Natural killer cell (primary cell): ENCODE measurements at places on chromosomes 16 and 17. TPM values are rescaled to one million over a fixed set of nuclear protein-coding genes. Genes with fewer than 3 reads are reported as not detected.
A peak's percentile ranks its signal among the peaks of the same experiment; 100 is the strongest.

DNA sequence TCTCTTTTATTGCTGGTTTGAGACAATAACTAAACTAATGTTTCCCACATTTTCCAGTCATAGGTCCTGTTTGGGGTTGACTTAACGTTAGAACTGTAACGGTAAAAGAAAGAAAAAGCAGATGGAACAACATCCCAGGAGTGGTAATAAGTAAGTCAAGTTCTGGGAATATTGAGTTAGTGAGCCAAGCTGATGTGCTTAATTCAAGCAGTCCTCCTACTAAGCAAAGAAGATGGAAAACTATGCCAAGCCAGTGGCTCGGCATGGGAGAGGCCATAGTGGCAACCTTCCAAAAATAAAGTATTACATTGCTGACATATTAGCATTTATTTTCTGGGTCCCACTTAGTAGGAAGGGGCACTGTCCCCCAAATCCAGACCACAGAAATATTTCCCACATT, 161.7 kb upstream of the CDH5 start:
- H3K4me1 ChIP-seq: no peaks in the 10 kb centered on the region
- H3K4me3 ChIP-seq: no peak overlapping the region
- H3K27ac ChIP-seq: no peak overlapping the region
- H3K36me3 ChIP-seq: no peaks in the 10 kb centered on the region
- H3K27me3 ChIP-seq: no peaks in the 10 kb centered on the region
- DNase-seq: no peak

Gene ASPA
- total RNA-seq: not detected

- no peak overlapping the region for H3K4me3 ChIP-seq
- H3K36me3 ChIP-seq: no peaks in the 10 kb centered on the region
- DNase-seq: no peak
- H3K27me3 ChIP-seq: no peaks in the 10 kb centered on the region
- no peak overlapping the region for H3K27ac ChIP-seq
Measured at GRCh38 chr17:33732116-33732515, 439.0 kb upstream of the ASIC2 start.

Gene EVI2A
- total RNA-seq: 20.9 TPM

- H3K4me3 ChIP-seq: peak within 1 kb of the TSS; percentile 42
- H3K27ac ChIP-seq: no peak within 1 kb of the TSS
- no peaks in the 10 kb centered on the region for H3K27me3 ChIP-seq
- H3K4me1 ChIP-seq: peaks cover 32% of the 10 kb centered on the region
Measured at GRCh38 chr16:641326-642188, at the start of gene MCRIP2. Gene MCRIP2 (plus strand): TSS chr16:641828. CDS start chr16:641992, 164 bp downstream.

- H3K4me1 ChIP-seq: no peaks in the 10 kb centered on the region
- H3K36me3 ChIP-seq: no peaks in the 10 kb centered on the region
- no peak overlapping the region for H3K4me3 ChIP-seq
- no peak for DNase-seq
Measured at GRCh38 chr17:13538841-13539411, 62.8 kb downstream of the HS3ST3A1 start.

GRCh38 chr17:3447625-3448024, 14.0 kb upstream of the OR1E2 start:
- H3K36me3 ChIP-seq: no peaks in the 10 kb centered on the region
- no peak overlapping the region for H3K4me3 ChIP-seq
- peaks cover 8% of the 10 kb centered on the region for H3K27me3 ChIP-seq
- DNase-seq: peak; percentile 7
- no peak overlapping the region for H3K27ac ChIP-seq

DNA sequence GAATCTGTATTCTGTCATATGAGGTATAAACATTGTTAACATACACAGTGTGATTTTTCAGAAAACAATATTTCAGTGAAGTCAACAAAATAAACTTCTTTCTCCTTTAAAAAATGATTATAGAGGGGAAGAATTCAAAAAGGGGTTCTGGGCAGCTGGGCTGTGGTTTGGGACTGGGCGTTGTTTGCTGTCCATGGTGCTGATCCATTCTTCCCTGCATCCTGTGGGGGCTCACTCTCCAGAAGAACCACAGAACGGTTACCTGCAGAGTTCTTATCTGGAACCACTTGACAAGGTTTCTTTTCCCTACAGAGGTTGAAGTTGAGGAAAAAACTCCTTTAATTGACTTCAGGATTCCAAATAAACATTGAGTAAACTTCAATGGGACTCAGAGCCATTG, 1091.0 kb downstream of the CDH8 start:
- no peaks in the 10 kb centered on the region for H3K27me3 ChIP-seq
- no peak for DNase-seq
- no peaks in the 10 kb centered on the region for H3K36me3 ChIP-seq
- H3K27ac ChIP-seq: no peak overlapping the region
- no peaks in the 10 kb centered on the region for H3K4me1 ChIP-seq
- no peak overlapping the region for H3K4me3 ChIP-seq

DNA sequence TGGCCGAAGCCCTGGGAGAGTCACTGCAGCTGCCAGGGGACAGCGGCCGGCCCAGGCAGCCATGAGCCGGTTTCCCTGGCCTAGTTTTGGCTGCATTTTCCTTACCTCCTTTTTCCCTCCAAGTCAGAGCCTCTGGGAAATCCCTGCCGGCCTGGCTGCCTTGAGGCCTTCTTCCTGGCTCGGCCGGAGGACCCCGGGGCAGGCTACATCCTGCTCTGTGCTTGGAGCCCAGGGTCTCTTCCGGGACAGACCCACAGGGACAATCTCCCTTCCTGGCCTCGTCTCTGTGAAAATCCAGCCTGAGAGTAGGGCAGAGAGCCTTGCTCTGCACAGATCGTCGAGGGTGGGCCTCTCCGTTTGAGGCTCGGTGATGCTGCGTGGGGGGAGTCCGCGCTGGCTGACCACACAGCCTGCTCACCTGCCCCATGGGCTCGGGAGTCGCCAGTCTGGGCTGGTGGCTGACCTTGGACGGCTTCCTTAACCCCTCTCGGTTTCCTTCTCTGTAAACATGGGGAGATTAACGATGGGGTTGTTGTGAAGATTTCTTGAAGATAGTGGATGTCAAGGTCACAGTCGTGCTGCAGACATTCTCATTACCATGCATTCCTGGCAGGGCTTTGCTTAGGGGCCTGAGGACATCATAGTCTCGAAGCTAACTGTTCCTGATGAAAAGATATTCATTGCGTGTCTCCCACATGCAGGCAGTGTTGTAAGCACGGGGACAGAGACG, 34.8 kb upstream of the CIBAR2 start:
- DNase-seq: no peak
- no peak overlapping the region for H3K4me3 ChIP-seq
- H3K4me1 ChIP-seq: peaks cover 17% of the 10 kb centered on the region
- H3K27ac ChIP-seq: no peak overlapping the region
- H3K36me3 ChIP-seq: no peaks in the 10 kb centered on the region

Gene TBC1D3H
- not detected for total RNA-seq

DNA sequence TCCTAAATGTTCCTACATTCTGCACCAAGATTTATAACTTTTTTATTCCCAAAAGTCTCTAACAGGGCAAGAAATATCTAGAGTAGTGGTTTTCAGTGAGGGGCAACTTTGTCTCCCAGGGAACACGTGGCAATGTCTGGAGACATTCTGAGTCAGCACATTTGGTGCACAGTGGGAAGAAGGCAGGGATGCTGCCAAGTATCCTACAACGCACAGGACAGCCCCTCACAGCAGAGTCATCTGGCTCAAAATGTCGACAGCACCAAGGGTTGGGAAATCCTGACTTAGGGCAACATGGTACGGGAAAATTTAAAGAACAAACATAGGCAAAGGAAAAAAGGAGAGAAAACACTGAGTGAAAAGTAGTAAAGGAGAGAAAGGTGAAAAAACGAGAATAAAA, 61.8 kb downstream of the SMG6 start:
- peaks cover 8% of the 10 kb centered on the region for H3K4me1 ChIP-seq
- H3K4me3 ChIP-seq: no peak overlapping the region
- DNase-seq: no peak
- H3K27ac ChIP-seq: no peak overlapping the region
- H3K27me3 ChIP-seq: no peaks in the 10 kb centered on the region

GRCh38 chr17:62750631-62751051, 57.5 kb downstream of the MARCHF10 start:
- no peaks in the 10 kb centered on the region for H3K36me3 ChIP-seq
- H3K27ac ChIP-seq: no peak overlapping the region
- DNase-seq: no peak
- no peaks in the 10 kb centered on the region for H3K4me1 ChIP-seq

GRCh38 chr17:7930841-7931631, 710 bp downstream of the TRAPPC1 start:
- peak overlapping the region; percentile 79 for H3K27ac ChIP-seq
- H3K27me3 ChIP-seq: no peaks in the 10 kb centered on the region

Gene CIBAR2
- not detected for total RNA-seq

DNA sequence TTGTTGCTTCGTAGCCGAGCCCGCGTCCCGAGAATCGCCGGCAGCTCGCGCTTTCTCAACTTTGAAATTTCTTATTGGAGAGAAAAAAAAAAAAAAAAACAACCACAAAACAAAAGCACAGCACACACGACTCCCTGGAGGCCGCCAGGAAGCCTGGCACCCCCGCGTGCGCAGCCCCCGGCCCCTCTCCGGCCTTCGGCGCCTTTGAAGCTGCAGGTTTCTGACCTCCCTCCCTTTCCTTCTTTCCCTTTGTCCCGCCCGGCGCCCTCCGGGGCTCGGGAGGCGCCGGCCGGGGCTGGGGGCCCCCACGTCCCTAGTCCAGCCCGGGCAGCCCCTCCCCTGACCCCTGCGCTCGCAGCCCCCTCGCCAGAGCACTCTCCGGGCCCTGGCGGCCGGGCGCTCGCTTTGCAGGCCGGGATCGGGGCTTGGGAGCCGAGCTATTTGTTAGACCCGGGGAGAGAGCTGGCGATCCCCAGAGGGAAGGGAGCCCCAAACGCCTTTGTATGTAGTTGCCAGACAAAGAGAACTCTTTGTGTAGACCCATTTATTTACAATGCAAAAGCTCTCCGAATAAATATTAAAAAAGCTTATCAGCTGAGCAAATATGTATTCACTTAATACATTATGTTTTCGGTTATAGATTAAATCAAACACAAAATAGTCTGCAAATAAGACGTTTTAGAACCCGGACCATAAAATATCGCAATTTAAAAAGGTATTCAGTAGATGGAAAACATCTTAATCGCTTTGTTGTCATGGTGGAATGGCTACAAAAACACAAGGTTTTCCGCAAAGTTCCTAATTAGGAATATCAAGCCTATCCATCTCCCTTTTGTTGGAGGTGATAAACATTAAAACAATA, 2.3 kb downstream of the BAHCC1 start:
- no peak overlapping the region for H3K27ac ChIP-seq
- peaks cover 64% of the 10 kb centered on the region for H3K27me3 ChIP-seq
- H3K4me1 ChIP-seq: peaks cover 70% of the 10 kb centered on the region
- no peaks in the 10 kb centered on the region for H3K36me3 ChIP-seq
- H3K4me3 ChIP-seq: no peak overlapping the region
- DNase-seq: no peak

Gene CDH3
- not detected for total RNA-seq

Gene ZNF750
- not detected for total RNA-seq

GRCh38 chr17:61247439-61247838, 152.2 kb upstream of the TBX2 start:
- DNase-seq: no peak
- no peaks in the 10 kb centered on the region for H3K36me3 ChIP-seq
- H3K27me3 ChIP-seq: no peaks in the 10 kb centered on the region

DNA sequence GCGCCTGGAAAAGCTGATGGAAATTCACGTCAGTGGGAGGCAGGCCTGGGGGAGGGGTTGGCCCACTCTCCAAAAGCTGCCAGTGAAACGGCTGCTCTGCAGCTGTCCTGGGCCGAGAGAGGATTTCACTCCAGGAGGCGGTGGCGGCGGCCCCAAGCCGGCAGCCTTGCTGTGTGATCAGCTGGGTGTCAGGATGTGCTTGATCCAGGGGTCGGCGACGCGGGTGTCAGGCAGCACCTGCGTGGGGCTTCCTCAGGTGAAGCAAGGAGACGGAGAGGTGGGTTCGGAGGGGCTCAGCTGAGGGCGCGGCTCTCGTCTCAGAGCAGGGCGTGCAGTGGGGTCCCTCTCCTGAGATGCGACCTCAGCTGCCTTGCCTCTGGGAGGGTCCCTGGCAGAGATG, 7.0 kb downstream of the CBFA2T3 start:
- no peak for DNase-seq
- H3K4me3 ChIP-seq: no peak overlapping the region
- H3K27me3 ChIP-seq: no peaks in the 10 kb centered on the region
- H3K36me3 ChIP-seq: no peaks in the 10 kb centered on the region
- peaks cover 79% of the 10 kb centered on the region for H3K4me1 ChIP-seq
- H3K27ac ChIP-seq: no peak overlapping the region

DNA sequence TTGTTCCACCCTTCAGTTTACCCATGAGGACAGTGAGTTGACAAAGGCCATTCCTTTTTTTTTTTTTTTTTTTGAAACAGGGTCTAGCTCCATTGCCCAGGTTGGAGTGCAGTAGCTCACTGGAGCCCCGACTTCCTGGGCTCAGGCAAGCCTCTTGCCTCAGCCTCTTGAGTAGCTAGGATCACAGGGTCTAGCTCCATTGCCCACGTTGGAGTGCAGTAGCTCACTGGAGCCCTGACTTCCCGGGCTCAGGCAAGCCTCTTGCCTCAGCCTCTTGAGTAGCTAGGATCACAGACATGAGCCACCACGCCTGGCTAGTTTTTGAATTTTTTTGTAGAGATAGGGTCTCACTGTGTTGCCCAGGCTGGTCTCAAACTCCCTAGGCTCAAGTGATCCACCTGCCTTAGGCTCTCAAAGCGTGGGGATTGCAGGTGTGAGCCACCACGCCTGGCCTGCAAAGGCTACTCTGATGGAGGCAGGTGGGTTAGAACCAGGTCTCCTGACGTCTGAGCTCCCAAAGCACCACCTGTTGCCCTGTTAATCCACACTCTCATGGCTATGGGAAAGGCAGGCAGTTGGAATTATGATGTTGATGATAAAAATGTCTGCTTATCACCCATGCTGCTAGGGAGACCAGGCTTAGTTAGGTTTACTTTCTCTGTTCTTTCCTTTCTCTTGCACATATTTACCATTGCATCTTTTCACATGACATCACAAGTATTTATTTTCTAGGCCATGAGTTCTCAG, 65.2 kb downstream of the KSR1 start:
- H3K4me1 ChIP-seq: peaks cover 26% of the 10 kb centered on the region
- H3K27ac ChIP-seq: no peak overlapping the region
- DNase-seq: no peak
- no peak overlapping the region for H3K4me3 ChIP-seq

DNA sequence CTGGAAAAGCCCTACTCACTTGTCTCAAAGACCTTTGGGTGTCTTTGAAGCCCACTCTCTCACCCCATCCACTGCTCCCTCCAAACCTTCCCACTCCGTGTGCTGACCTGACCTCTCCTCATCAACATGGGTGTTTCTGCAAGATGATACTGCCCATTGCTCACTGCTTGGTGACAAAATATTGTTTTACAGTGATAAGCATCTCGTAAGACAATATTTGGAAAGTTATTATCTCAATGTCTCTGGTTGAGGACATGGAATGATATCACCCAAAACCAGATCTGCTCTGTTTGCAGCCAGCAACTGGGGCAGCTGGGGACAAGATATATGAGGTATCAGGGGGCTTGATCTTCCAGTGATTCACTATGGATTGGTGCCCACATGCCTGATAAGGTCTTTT, 195.8 kb downstream of the SALL1 start:
- H3K4me1 ChIP-seq: no peaks in the 10 kb centered on the region
- no peak for DNase-seq
- H3K27me3 ChIP-seq: no peaks in the 10 kb centered on the region
- H3K36me3 ChIP-seq: no peaks in the 10 kb centered on the region

- no peaks in the 10 kb centered on the region for H3K36me3 ChIP-seq
- DNase-seq: no peak
- no peak overlapping the region for H3K27ac ChIP-seq
Measured at GRCh38 chr16:49458656-49459445, 85.2 kb downstream of the C16orf78 start.
